ENCODE measurements at places on chromosomes 4 and X. TPM values are rescaled to one million over a fixed set of nuclear protein-coding genes. Genes with fewer than 3 reads are reported as not detected.
A peak's percentile ranks its signal among the peaks of the same experiment; 100 is the strongest.

The PAK3 gene
- total RNA-seq, result 13.7 TPM

DNA sequence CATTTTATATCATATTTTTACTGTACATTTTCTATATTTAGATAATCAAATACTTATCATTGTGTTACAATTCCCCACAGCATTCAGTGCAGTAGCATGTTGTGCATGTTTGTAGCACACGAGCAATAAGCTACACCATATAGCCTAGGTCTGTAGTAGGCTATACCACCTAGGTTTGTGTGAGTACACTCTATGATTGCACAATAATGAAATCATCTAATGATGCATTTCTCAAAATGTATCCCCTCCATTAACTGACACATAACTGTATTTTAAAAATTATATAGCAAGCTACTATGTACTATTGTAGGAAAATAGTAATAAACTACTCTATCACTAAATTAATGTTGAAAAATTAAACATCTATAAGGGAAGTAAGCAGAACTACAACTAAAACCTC is 518.4 kb upstream of the PABPC4L start:
- no peak overlapping the region for H3K27ac ChIP-seq
- no peaks in the 10 kb centered on the region for H3K27me3 ChIP-seq
- no peaks in the 10 kb centered on the region for H3K4me1 ChIP-seq
- no peaks in the 10 kb centered on the region for H3K36me3 ChIP-seq
- DNase-seq, result no peak
- no peak overlapping the region for H3K4me3 ChIP-seq

DNA sequence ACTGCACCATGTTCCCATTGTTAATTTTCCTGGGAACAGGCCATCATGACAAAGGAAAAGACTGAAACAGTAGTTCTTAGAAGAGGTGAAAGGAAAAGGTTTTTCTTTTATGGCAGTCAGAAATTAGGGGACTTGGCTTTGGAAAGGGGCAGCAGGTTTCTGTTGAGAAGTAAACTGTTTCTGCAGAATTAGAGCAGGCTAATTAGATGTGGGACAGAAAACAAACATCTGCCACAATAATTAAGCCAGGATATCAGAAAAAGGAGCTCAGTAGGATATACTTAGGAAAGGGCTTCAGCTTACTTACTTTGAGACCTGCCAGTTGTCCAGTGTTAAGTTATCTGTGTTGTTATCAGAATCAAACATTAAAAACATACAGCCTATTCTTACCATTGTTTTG is 36.7 kb upstream of the STPG2 start:
- H3K36me3 ChIP-seq, result no peaks in the 10 kb centered on the region
- no peak overlapping the region for H3K4me3 ChIP-seq
- no peaks in the 10 kb centered on the region for H3K27me3 ChIP-seq
- no peak overlapping the region for H3K27ac ChIP-seq
- H3K4me1 ChIP-seq, result no peaks in the 10 kb centered on the region
- DNase-seq, result no peak

GRCh38 chr4:104829761-104830160 is 316.9 kb upstream of the TET2 start:
- no peak overlapping the region for H3K4me3 ChIP-seq
- no peak for DNase-seq
- H3K4me1 ChIP-seq, result no peaks in the 10 kb centered on the region
- H3K27ac ChIP-seq, result no peak overlapping the region

- H3K4me3 ChIP-seq, result peak overlapping the region; percentile 85
- H3K27ac ChIP-seq, result peak overlapping the region; percentile 87
- peaks cover 5% of the 10 kb centered on the region for H3K27me3 ChIP-seq
Observed at GRCh38 chr4:152778656-152779512, 646 bp downstream of the TIGD4 start.

- H3K36me3 ChIP-seq, result no peaks in the 10 kb centered on the region
- peaks cover 52% of the 10 kb centered on the region for H3K4me1 ChIP-seq
- H3K27ac ChIP-seq, result peak overlapping the region; percentile 95
Observed at GRCh38 chr4:80309294-80310004, 26.1 kb upstream of the CFAP299 start.

The TRIM75 gene
- total RNA-seq, result not detected

Data from astrocyte (in vitro differentiated cells and primary cell).